Activated effector memory CD4-positive, alpha-beta T cell treated with anti-CD3 and anti-CD28 coated beads, Interleukin-2, amount 50 U/mL, for 16 hours (primary cell): ENCODE measurements at places on chromosomes 13 and 19.

- no peak for DNase-seq
Measured at GRCh38 chr13:90477216-90477615, 870.3 kb upstream of the MIR17HG start.

- DNase-seq: no peak
Measured at GRCh38 chr13:31747291-31747690, 8.0 kb downstream of the RXFP2 start.

DNA sequence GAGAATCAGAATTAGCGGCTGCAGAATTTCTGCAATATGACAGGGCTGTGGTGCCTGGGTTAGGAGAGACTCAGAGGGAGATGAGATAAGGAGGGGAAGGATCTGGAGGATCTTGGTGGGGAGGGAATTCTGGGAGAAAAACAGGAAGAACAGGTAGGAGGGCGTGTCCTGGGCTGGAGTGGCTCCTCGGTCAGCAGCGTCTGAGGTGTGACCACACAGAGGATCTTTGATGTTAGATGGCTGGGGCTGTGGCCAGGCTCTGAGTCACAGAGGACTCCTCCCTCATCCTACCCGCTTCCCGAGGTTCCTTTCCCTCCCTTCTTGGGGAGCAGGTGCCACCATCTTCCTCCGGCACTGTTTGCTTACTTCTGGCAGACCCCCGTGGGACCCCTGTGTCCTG lies 6.4 kb upstream of the KLK6 start:
- DNase-seq: no peak

GRCh38 chr13:69921156-69921555 lies 186.5 kb upstream of the ATXN8OS start:
- DNase-seq: no peak

DNA sequence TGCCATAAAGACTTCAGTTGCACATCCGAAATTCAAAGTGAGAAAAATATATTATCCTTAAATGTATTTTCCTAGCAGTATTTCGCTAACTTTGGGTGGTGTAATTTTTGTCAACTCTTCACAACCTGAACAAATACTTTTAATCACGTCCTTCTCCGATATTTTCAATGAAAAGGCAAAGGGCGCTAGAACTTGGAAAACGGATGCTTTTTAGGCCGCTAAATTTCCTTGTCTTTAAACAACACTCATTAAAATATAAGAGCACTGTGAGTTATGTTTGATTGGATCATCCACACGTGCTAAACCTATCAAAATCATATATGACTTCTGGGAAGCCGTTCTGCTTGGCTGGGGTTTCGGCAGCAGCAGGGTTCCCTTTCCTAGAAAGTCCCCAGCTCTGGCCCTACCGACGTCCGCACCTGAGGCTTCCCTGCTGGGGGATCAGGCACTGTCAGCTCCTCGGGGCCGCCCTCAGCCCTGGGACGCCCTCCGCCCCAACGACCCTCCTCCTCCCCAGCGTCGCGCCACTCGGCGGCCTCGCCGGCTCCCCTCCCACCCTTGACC lies 462 bp upstream of the MPHOSPH8 start:
- DNase-seq: no peak
